T-helper 22 cell (primary cell): ENCODE measurements at places on chromosomes 12 and 14.

DNA sequence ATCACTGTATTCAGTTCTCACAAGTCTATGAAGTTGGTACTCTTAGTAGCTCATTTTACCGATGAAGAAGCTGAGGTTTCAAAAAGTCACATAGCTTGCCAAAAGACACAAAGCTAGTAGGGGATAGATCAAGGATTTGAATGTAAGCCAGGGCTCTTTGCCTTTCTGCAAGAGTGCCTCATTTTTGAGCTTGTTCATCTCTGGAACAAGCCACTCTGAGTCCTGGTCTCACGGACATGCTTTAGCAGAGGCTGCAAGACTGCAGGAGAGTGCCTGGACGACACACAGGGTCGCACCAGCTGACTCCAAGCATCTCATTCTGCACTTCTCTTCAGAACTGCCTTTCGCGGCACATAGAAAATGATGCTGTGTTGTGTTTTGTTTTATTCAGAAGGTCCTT lies 3.7 kb downstream of the NUAK1 start:
- no peak for DNase-seq

DNA sequence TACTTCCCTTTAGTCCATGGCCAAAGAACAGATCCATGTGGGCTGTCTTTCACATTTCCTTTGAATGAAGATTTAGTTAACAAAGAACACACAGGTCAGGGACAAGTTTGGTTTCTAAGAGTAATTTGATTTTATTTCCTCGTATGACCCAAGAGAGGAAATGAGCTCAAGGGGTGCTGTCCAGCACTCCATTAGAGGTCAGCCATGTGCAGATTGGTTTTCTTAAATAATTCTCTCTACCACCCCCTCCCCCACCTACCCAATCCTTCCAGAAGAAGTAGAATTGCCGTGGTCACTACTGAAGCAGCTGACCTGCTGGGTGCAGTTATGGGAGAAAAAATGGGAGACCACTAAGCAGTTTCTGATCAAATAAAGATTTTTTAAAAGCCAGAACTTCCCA lies 13.9 kb upstream of the OAS1 start:
- DNase-seq: no peak

DNA sequence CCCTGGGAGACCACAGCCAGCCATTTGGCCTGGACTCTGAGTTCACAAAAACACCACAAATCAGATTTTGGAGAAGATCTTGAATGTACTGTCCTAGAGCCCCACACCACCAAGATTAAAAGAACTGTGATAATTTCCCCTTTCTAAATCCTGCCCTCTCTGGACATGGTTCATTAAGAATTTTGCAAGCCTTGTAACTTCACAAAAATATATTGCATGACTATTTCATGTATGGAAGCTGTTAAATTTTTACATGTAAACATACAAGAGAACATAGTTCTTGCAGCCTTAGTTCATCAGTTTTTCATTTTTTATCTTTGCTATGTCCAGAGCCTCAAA lies 97.0 kb downstream of the SCARB1 start:
- no peak for DNase-seq

GRCh38 chr12:113173081-113173698 lies 12.1 kb downstream of the DDX54 start:
- DNase-seq: no peak

GRCh38 chr12:76024942-76025600 lies 6.5 kb downstream of the PHLDA1 start:
- DNase-seq: no peak

DNA sequence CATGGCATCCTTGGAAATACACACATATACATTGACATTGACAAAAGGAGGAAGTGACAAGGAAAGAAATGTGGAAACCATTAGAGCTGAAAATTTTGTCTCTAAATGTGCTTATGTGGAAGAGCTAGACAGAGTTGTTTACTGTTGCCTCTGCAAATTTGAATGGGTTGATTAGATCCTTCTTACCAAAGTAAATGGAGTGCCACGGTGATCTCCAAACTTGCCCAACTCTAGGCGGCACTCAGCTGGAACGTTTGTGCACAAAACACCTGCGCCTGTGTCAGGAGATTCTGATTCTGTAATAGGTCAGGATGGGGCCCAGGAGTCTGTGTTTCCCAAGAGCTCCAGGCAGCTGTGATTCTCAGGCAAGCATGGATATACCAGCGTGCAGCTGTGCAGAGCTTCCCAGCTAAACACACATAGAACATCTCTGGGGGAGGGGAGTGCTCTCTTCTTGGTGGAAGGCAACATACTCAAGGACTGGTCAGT lies 77.8 kb upstream of the BDKRB2 start:
- DNase-seq: no peak

DNA sequence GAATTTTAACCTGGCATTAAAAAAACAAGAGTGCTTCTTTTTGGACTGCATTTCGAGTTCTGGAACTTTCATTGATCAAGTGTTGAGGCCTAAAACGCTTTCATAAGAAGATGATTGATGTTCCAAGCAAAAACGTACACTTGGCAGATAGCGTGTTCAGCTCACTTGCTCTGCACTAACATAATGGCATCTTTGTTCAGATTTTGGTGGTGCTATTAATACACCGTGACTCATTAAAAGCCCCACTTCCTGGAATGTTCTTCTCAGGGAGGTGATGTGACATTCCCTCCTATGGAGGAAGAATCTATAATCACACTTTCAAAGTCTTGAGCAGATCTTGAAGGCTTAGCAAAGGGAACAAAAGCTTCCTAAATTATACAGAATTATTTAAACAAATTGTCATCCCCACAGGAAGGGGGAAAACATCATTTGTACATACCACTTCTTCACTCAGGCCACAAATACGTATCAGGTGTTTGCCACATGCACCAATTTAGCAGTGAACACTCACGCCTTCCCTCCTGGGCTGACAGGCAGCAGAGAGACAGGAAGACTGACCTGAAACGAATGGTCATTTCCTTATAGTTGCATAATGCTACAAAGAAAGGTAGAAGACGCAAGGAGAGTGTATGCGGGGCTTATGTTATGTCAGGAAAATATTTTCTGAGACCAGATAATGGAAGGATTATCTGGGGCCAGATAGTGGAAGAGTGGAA lies 15.4 kb downstream of the HSP90AA1 start:
- DNase-seq: no peak

- no peak for DNase-seq
These were observed 302.5 kb upstream of the FKBP4 start for GRCh38 chr12:2492236-2492635.

DNA sequence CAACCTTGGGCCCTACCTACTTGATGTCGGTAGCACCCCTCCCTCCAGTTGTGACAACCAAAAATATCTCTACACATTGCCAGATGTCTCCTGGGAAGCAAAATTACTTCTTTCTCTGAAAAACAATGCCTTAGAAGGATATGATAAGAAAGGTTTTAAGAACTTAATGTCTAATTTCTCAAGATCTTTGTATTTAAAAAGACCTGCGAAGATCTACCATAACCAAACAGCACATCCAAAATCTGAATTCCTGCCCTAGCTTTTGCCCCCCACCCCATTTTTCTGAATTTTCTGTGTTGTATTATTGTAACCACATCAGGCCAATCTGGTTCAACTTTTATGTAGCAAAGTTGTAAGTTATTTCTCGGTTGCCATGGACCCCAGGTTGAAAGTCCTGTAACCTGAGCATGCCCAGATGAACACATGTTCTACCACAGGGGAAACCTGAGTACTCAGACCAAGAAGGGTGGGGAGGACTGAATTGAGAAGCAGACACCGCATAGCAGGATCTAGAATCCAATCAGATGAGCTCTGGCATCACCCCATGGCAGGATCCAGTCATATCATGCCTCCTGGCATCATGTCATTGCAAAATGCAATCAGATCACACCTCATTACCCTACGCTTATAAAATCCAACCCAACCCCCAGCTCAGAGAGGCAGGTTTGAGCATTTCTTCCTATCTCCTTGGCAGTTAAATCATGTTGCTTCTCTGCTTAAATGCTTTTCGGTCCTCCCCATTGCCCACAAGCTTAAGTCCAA lies 8.7 kb downstream of the TMEM253 start:
- DNase-seq: no peak

DNA sequence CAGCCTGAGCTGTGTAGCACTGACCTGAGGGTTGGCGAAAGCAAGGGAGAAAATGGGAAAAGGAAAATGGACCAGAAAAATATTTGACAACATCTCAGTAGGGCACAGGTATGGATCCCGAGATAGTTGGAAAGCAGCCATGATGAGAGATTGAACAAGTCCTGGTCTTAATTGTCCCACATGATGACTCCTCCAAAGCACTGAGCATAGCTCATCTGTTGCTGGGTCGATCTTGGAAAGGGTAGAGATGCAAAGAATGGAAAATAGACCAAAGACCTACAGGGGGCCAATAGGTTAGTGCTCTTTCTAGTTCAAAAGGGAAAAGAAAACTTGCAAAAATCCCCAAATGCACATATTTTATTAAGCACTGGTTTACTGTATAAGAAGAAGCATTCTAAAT lies 251.9 kb downstream of the SEC23A start:
- no peak for DNase-seq

GRCh38 chr12:49912345-49913255 lies 8.9 kb upstream of the FAIM2 start:
- DNase-seq: no peak

DNA sequence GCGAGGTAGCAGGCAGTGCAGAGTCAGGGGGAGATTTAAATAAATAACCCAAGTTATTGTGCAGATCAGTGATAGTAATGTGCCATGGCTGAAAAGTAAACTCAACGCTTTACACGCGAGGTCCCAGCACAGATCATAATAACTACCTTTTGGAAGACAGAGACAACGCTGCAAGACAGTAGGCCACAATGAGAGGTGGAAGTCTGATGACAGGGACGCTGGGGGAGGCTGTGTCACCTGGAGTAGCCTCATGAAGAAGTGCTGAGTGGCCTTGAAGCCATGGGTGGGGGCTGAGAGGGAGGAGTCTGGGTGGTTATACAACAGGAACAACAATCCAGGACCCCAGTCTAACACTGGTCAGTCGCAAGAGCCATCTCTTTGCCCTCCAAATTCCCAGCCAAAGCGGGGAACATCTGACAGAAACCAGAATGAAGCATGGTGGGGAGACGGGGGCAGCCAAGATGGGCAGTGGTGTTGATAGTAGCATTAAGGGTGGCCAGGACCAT lies 28.2 kb downstream of the ANO2 start:
- DNase-seq: no peak

- no peak for DNase-seq
These were observed 491.4 kb downstream of the APAF1 start for GRCh38 chr12:99136516-99136915.

- no peak for DNase-seq
These were observed 21.1 kb upstream of the SCARB1 start for GRCh38 chr12:124884587-124885438.

- DNase-seq: no peak
These were observed 127.4 kb upstream of the PRMT8 start for GRCh38 chr12:3363608-3364007.

DNA sequence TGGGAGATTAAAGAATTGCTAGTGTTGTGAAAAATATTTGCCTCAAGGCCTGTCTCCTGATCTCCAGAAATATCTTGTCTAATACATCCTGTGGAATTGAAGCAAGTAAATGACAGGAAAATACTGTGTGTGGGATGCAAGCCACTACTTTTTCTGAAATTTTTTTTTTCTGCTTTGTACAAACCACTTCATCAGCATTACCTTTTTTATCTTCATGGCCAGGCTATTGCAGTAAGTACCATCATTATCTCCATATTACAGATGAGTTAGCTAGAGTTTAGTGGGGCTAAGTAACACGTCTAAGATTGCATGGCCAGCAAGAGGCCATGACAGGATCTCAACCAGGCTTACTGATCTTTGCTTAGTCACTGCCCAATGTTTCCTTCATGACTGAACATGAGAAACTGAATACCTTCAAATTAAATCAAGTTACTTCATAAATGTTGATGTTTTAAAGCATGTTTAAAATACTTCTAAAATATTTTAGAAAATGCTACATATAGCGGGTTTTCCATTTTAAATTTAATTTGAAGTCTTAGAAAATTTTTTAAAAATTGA lies 273.7 kb downstream of the SLC6A15 start:
- no peak for DNase-seq

DNA sequence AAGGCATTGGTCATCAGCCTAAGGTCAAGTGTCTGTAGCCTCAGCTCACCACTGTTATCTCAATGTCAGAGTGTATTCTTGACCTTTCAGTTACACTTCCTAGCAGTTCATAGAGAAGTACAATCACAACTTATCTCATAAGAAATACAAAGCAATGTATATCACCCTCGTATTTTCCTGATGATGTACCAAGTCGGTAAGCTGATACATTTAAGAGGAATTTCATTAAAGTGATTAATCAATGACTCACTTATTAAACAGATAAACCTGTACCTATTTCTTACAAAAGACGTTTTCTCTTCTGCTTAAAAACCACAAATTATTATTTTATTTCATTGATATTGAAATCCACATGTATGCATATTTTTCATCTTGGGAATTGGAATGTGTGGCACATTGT lies 3.9 kb upstream of the PRB3 start:
- DNase-seq: no peak

DNA sequence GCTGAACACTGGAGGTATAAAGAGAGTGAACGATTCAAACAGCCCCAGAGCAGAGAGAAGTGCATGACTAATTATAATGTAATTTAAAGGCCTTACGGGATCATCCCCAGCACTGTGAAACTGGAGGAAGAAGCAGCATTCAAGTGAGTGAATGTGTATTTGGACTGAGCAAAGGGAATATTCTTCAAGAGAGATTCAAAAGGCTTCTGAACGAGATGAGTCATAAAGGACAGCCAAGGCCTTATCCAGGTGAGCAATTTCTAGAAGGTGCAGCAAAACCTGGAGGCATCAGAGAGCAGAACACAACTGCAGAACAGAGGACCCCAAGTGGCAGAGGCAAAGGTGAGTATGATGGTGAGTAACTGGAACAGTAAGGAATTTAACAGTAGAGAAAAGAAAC lies 127.2 kb downstream of the BCAT1 start:
- no peak for DNase-seq
